ENCODE measurements at places on chromosomes 3 and 15.

- no peak for DNase-seq
These were observed 6.6 kb downstream of the CDCP1 start for GRCh38 chr3:45139372-45140140.

- no peak for DNase-seq
These were observed 104.4 kb downstream of the MYLK start for GRCh38 chr3:123779655-123780231.

DNA sequence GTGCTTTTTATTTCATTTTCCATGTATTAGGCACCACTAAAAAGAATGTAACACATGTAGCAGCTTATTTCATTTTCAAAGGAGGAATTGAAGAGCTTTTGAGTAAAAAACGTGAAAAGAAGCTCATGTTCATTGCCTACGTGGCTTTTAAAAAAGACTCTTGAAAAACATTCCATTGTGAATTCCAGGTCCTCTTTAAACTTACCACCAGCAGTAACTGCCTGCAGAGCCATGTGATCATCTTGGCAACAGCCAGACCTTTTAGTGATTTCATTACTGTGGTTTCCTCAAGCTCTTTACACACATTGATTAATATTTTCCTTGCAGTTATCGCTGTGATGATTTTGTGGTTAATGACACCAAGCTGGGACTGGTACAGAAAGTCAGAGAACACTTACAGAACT, 43.8 kb upstream of the FBXL22 start:
- DNase-seq = peak; percentile 96

- peak; percentile 89 for DNase-seq
These were observed 101.7 kb upstream of the TPM1 start for GRCh38 chr15:62940755-62941361.

- DNase-seq = no peak
These were observed 79.9 kb downstream of the ZBBX start for GRCh38 chr3:167300207-167300606.

Data from AG04449 (cell line).